ENCODE measurements at places on chromosomes 16 and 17.

GRCh38 chr17:50048146-50048720 lies 7.7 kb upstream of the ITGA3 start:
- no peak for DNase-seq

DNA sequence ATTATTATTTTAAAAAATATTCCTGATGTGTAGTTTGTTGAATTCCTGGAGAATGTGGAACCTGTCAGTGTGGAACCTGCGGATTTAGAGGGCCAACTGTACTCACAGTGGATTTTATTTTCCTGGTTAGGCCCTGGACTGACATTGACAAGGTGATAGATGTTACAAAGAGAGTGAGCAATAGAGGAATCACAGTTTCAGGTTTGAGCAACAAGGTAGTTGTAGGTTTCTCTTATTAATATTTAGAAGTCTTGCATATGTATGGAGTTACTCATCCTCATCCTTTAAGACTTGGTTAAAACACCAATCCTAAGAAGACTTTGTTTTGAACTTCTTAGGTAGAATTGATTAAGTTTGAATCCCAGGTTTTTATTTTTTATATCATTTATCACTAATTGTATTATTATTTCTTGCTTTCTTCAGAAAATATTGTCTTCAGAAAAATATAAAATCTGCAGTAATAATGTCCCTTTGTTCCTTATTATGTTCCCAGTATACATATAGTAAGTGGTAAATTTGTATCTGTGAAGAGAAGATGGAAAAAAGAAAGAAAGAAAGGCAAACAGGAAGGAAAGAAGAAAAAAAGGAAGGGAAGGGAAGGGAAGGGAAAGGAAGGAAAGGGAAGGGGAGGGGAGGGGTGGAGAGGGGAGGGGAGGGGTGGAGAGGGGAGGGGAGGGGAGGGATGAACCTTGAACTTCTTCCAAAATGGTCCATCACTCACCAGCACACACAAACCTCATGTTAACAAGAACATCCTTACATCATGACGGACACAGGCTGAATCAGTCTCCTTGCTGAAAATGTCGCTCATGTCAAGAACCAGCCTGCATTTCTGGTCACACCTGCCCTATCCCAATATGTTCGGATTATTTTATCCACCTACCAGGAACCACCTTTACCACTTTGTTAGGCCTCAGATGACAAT lies 867.2 kb downstream of the CDH11 start:
- DNase-seq = no peak

DNA sequence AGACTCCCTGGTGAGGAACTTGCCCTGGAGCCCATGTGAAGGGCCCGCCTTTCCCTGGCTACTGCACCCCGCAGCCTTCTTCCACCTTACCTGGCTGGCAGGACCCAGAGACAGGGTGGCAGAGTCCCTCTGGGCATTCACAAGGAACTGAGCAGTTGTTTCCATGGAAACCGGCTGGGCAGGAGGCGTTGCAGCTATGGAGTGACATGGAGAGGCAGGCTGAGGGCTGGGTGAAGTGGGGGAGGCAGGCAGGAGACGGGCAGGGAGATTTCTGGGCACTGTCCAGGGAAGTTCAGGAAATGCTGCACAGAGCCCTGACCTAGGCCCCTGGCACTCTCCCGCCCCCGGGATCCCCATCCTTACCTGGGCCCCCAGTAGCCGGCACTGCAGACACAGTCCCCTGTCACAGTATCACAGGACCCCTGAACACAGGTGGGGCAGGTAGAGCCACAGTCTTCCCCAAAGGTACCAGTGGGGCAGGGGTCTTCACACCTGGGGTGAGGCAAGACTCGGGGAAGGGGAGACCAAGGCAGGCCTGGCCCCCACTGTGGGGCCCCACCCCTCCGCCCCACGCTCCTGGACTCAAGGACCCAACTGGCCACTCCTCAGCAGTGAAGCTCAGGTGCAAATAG lies 5.9 kb downstream of the SCARF1 start:
- no peak for DNase-seq

- DNase-seq = no peak
Observed at GRCh38 chr16:64627781-64628180, 494.1 kb downstream of the CDH11 start.

DNA sequence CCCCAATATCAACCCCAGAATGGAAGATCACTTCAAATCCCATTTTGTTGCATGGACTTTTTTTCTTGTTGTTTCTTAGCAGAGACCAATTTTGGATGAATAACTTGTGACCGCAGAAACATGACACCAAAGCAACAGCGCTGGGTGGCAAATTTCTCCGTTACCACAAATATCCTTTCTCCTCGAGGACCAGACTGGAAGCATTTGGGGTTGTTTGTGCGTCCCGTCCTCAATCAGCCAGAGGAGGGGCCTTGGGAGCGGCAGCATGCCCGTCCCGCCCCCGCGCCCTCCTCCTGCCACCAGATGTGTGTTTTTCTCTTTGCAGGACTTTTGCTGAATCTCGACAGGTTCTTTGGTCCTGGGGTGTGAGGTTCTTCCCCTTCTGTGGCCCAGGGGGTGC lies 282.5 kb upstream of the FOXF1 start:
- DNase-seq = no peak

All from CD4-positive, alpha-beta T cell treated with Interleukin-12 subunit alpha and Interleukin-12 subunit beta, for 1 hour (primary cell).